Right renal cortex interstitium (tissue), 3 donors: ENCODE measurements at places on chromosomes 6 and 20.

DNA sequence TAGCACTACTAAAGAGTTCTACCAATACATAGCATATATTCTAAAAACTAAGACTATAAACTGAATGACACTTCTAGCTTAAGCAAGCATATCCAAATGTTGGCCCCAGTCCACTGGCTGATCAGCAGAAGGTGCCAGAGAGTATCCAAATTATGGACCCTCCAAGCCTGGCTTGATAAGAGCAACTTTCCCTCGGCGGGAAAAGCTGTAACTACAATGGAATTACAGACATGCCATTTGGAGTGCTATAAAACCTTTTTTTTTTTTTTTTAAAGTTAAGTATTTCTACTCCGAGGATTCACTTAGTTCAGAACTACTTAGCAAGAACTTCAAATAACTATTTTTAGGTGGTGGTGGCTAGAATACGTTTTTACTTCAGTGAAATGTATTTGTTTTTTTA is 94.6 kb downstream of the EPB41L2 start:
- no peak for DNase-seq

DNA sequence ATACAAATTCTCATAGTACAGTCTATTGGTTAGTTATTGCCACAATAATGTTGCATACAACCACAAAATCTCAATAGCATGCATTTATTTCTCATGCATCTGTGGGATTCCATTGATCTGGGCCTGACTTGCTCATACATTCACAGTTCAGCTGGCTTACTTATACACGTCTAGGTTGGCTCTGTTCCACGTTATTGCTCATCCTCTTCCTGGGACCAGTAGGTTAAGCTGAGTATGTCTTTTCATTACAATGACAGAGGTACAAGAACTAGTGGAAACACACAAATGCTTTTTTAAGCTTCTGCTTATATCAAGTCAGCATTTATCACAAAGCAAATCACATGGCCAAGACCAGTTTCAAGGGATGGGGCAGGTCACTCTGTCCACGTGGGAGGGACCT is 485.3 kb upstream of the BTBD3 start:
- no peak for DNase-seq

DNA sequence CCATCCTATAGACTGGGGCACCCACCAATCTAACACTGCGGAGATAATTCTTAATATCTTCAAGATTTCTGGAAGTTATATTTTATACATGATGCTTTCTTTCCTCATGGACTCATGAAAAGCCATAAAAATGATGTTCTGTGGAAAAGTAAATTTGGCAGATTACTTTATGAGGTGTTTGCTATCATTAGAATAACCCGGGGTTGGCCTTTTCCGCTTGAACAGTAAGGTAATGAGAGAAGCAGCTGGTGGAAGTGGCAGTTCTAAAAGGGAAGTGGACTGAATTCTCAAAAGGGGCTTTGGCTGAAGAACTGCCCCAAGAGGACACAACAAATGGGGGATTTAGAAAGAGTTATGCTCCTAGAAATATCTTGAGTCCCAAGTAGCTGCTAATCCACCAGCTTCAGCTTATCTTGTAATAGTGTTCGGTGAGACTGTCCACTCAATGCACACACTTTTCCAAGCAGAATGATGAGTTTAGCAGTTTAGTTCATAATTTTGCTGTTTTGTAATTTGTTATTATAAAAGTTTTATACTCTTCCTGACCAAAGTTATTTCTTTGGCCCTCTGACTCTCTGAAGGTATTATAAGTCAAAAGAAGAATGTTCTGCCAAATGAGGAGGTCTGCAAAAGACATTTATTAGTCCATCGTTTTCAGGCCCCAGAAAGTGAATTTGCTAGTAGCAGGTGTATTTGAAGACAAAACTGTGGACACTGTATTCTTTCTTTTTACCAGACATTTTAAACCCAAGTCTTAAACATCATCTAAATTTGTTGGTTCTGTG is 2.9 kb downstream of the ISM1 start:
- DNase-seq: no peak

DNA sequence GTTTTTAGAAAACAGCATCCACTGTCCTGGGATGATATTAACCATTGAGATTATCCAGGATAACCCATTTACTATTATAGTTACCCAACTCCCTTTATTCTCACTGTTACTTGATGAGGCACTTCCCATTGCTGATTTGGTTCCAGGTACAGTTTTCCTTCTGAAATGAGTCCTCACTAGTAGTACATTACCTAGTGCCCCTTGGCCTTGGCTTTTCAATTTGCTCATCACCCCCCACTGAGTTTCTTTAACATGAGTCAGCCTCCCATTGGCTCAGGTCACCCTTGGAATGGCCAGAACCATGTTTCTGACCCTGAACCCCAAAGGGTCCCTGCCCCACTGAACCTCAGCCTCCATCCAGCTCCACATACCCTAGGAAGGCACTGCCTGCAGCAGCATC is 28.4 kb downstream of the MDGA1 start:
- DNase-seq: no peak

DNA sequence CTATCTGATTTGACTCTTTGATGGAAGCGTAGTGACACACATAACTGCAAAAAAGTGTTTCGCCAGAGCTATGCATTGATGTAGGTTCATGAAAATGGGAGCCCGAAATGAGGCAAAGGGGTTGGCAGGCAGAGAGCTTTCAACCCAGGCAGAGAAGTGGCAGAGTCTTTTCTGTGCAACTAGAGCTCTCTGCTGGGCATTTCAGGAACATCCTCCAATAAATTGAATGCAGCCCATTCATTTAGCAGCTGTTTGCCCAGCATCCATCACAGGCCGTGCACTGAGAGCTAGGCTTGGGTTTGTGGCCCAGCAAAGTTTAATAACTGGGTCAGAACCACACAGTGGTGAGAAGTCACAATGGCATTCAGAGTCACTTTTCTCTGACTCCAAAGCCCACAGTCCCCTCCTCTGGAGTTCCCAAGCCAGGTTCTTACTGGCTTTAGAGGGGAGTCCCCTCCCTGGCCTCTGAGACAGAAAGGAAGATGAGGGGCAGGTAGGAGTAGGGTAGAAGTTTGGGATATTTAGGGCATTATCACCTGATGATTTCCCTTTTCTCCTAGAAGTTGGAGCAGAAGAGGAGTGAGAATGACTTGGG is 31.8 kb upstream of the ELMO2 start:
- no peak for DNase-seq

- no peak for DNase-seq
These were observed 996.5 kb downstream of the GRIK2 start for GRCh38 chr6:102389994-102390393.

- no peak for DNase-seq
These were observed 383.7 kb downstream of the CD83 start for GRCh38 chr6:14501240-14501639.

DNA sequence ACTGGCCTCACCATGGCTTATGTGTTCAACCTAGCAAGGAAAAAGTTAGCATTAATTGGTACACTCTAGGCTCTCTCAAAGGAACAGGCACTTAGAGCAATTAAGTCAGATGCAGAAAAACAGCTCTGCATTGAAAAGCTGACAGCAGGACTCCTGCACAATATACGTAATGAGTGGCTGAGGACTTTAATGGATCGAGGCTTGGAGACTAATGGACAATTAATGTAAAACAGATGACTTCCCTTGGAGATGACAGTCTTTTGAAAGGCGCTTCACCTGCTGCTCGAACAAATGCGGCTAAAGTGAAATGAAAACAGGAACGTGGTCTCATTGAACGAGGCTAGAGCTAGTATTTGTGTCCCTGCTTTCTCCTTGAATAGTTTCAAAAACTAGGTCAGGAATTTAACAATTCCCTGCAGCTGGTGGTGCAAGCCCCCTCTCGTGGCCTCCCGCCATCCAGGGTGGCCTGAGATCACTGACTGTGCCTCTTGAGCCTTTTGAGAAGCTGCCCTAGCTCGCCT is 137.1 kb downstream of the ELOVL4 start:
- DNase-seq: no peak

DNA sequence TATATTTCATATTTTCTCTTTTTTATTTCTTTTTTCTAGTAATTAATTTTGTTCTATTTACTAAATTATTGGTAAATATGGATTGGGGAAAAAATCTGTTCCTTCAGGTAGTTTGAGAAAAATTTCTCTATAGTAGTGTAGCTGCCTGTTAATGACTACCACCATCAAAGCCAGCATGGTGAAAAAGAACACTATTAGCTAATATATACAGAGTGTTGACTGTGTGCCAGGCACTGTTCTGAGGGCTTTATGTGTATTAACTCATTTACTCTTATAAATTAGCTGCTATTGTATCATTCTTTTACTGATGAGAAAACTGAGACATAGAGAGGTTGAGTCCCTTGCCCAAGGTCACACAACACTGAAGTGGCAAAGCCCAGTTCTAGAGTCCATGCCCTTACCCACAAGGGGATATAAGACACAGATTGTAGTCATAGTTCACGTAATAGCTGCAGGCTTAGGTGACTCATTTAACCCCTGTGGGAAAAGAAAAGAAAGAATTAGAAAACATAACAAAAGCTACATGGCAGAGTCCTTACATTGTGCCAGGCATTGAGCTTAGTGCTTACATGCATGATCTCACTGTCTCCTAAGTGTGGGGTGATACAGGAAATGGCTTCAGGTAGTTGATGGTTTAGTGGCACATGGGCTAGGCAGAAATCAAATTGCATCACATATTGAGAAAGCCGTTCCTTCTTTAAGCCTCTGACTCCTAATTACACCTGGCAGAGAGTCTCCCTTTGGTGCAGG is 12.2 kb upstream of the AKIRIN2 start:
- DNase-seq: no peak

GRCh38 chr6:112874881-112875280 is 527.8 kb downstream of the RFPL4B start:
- DNase-seq: no peak

GRCh38 chr6:119077643-119078375 is 655 bp downstream of the FAM184A start:
- DNase-seq: no peak

DNA sequence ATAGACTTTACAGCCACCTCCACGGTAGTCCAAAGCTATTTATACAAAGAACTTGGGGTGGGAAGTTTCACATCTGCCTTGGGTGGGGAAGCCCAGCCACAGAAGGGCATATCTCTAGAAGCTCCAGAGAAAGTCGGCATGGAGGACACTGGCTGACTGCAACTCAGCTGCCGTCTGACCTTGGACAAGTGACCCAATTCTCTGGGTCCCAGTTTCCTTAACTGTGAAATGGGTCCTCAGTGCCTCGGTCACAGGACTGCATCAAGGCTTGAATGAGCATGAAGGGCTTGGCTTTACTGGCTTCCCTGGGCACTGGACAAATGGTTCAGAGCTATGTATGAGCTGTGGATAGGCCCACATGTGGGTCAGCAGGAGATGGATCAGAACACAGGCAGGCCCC is 58.6 kb downstream of the NOL4L start:
- no peak for DNase-seq

DNA sequence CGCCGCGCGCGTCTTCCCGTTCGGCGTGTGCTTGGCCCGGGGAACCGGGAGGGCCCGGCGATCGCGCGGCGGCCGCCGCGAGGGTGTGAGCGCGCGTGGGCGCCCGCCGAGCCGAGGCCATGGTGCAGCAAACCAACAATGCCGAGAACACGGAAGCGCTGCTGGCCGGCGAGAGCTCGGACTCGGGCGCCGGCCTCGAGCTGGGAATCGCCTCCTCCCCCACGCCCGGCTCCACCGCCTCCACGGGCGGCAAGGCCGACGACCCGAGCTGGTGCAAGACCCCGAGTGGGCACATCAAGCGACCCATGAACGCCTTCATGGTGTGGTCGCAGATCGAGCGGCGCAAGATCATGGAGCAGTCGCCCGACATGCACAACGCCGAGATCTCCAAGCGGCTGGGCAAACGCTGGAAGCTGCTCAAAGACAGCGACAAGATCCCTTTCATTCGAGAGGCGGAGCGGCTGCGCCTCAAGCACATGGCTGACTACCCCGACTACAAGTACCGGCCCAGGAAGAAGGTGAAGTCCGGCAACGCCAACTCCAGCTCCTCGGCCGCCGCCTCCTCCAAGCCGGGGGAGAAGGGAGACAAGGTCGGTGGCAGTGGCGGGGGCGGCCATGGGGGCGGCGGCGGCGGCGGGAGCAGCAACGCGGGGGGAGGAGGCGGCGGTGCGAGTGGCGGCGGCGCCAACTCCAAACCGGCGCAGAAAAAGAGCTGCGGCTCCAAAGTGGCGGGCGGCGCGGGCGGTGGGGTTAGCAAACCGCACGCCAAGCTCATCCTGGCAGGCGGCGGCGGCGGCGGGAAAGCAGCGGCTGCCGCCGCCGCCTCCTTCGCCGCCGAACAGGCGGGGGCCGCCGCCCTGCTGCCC is 1.1 kb downstream of the SOX4 start:
- no peak for DNase-seq

DNA sequence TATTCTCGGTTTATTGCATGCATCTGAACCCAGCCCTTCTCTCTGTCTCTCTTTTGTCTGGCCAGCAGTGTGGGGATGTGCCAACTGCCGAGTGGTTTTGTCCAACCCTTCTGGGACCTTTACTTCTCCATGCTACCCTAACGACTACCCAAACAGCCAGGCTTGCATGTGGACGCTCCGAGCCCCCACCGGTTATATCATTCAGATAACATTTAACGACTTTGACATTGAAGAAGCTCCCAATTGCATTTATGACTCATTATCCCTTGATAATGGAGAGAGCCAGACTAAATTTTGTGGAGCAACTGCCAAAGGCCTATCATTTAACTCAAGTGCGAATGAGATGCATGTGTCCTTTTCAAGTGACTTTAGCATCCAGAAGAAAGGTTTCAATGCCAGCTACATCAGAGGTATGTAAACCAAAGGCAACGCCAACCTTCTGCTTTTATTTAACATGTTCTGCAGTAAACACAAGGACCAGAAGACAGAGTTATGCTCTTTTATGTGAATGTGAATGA is 65.8 kb downstream of the ADGRG6 start:
- no peak for DNase-seq

- DNase-seq: no peak
These were observed 4.4 kb downstream of the PI16 start for GRCh38 chr6:36958775-36959554.

GRCh38 chr20:47355489-47356219 is 845 bp downstream of the ZMYND8 start:
- DNase-seq: no peak

DNA sequence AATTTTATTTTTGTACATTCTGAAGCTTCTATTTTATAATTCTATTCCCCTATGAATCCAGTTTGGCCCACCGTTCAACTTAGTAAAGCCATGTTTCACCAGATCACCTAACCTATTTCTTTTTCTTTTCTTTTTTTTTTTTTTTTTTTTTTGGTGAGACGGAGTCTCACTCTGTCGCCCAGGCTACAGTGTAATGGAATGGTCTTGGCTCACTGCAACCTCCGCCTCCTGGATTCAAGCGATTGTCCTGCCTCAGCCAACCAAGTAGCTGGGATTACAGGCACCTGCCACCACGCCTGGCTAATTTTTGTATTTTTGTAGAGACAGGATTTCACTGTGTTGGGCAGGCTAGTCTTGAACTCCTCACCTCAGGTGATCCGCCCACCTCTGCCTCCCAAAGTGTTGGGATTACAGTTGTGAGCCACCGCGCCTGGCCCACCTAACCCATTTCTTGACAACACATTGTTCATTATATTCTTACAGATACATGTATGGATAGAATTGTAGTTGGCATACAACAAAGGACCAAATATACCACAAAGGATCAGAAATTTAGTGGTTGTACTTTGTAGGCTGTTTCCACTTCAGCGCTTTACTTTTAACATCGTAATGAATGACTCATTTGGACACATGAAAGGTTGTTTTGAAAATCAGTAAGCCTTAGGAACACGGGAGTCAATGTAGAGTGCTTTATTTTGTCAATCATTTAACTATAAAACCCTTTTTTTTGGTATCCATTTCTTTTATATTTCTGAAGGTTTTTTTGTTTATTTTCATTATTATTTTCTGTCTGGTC is 63.2 kb downstream of the GJA1 start:
- DNase-seq: no peak

- no peak for DNase-seq
These were observed 179.6 kb upstream of the SPTLC3 start for GRCh38 chr20:12829170-12829569.
